Sigmoid colon (tissue), 7 donors: ENCODE measurements at places on chromosomes 6 and 20. TPM values are rescaled to one million over a fixed set of nuclear protein-coding genes. Genes with fewer than 3 reads are reported as not detected.

The RAB44 gene
- not detected for total RNA-seq

The MAP7 gene
- total RNA-seq: 3.3 TPM

The CTCFL gene
- 0.36 TPM for total RNA-seq

GRCh38 chr6:96649926-96650325, 87.0 kb downstream of the FHL5 start:
- DNase-seq: no peak

DNA sequence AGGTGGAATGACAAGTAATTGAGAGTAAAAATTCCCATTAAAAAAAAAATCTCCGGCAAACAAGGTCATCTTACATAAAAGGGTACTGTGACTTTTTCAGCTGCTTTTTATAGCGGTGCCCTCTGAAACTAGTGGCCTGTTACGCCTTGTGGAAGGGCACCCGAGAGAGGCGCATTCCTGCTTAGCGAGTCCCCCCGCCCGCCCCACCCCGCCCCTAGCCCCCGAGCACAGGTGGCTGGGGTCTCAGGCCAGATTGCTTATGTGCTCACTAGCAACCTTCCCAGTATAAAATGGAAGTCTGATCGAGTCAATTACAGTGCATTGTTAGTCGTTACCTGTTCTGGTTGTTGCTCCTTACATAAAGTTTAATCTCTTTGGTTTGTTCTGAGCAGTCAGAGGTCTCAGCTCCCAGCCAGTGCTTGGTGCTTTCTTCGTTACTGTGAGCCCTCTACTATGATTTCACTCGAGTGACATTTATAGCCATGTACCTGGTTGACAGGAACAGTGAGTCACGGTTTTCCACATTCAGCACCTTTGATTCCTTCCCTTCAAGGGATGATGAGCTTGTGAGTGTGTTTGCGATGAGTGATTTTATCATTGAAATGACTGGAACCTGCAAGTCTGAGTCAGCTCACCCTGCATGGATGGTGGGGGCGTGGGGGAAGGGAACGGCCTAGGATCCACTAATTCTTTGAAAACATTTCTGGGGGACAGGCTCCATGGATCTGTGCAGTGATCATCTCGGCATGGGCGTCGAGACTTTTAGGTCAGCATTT, 47.6 kb downstream of the ZDHHC14 start:
- DNase-seq: no peak

The CCN5 gene
- total RNA-seq: 5.0 TPM

GRCh38 chr20:10637563-10637962, 36.2 kb downstream of the JAG1 start:
- DNase-seq: no peak

DNA sequence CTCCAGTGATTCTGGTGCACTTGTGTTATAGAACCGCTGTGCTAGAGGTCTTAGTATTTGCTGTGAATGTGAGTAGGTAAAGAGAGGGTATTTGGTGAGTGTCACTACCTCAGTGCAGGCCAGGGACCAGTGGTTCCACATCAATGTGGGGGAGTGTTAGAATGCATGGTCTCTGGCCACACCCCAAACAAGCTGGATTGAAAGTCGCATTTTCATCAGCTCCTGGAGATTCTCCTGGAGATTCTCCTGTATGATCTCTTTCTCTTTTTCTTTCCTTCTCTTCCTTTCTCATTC, 26.8 kb upstream of the BCAS1 start:
- no peak for DNase-seq

- no peak for DNase-seq
Measured at GRCh38 chr6:117210279-117210678, 55.1 kb upstream of the VGLL2 start.

The MRAP2 gene
- total RNA-seq: 0.55 TPM

GRCh38 chr20:1897541-1897940, 2.3 kb downstream of the SIRPA start:
- peak; percentile 72 for DNase-seq

DNA sequence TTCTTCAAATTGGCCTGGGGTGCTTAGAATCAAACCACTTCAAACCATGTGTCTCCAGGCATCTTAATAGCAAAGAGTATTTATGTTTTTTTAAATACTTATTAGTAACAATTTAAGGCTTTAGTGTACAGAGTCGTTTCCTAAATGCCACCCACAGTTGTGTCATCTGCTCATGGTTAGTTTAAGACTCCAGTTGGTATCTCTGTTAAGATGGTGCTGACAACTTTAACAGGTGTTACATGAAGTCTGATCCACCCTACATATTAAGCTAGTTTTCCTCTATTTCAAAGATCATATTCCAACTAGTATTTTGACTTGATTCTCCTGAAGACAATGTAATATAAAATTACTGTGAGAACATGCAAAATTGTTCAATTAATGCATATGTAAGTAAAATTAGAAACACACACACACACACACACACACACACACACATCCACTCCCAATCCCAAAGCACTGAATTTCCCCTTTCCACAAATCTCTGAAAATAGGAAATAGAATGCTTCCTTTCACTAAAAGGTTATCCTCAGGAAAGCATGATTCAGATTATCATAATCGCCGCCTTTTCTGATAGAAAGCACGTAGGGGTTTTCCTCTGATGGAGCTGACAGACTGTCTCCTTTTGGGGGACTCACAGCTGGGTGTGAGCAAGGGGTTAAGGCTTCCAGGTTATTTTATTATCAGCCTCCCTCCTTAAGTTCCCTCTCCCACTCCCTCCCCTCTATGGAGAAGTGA, 10.5 kb downstream of the CNKSR3 start:
- no peak for DNase-seq

DNA sequence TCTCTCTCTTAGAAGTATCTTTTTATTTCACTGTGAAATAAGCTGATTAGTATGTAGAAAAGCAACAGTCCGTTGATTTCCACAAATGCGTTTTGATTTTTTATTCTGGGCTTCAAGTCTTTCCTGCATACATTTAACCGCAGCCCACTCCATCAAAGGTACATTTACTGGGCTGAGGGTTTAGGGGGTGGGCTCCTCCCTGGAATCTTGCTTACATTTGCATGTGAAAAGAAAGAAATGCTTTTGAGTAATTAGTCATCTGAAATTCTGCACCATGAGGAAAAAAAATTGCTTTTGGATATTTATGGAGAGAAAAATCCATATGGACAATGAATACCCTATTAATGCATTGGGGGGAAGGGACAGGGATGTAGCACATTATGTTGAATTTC, 178.3 kb upstream of the MCHR2 start:
- no peak for DNase-seq
